ENCODE measurements at places on chromosomes 5 and 9.

DNA sequence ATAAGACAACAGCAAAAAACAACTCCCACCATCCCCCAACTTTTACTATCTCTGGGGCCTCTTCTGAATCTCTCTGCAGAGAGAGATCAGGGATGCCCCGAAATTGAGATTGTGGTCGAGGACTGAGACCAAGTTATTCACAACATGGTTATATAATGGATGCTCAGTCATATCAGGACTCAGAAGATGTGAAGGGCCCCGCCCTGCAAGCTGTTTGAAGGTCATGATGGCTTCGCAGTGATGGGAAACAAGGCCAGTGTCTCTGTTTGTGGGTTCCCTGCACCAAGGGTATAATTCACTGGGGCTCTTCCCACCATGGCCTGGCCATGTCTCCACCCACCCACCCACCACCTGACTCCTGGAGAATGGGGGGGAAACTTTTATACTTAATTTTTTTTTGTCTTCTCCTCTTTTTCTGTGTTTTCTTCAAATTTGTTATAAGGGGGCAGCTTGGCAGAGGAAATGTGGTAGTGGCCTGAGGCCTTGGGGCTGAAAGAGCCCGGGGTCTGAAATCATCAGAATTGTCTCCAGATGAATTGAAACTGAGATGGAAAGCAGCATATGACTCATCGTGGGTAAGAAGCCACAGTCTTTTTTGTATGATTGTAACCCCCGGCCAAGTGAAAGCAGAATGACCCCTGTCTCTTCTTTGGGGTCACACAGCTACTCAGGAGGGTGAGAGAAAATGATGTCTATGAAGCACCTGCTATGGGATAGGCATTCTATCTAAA lies 15.0 kb upstream of the TEX48 start:
- no peak for DNase-seq

DNA sequence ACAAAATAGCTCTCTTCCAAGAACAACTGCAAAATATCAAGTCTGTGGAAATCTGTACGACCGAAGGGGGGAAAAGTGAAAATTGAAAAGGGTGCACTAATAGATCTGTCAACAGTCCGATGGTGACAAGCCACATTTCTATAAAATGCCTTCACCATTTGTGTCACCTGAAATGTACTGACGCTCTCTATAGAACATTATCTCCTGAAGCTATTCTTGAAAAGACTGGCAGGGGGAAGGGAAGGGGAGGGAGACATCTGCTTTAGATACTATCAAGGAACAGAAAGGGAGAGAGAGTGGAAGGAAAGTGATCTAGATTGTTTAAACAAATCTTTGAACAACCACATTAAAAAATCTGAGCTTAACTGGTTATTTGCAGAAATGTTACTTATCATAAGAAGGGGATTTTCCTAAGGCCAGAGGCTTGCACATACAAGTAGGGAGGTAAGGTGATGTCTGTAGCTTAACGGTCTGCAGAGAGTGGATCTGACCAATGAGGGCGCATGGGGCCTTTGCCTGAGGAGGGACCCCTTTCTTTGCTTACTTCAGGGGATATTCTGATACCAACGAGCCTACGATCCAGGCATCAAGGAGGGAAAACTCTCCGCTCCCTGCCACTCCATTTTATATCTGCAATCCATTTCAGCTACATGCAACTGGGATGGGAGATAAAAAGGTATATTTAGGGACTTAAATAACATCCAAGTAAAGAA lies 92.1 kb downstream of the CRB2 start:
- no peak for DNase-seq

GRCh38 chr5:105640328-105640727 lies 2030.4 kb downstream of the EFNA5 start:
- no peak for DNase-seq

DNA sequence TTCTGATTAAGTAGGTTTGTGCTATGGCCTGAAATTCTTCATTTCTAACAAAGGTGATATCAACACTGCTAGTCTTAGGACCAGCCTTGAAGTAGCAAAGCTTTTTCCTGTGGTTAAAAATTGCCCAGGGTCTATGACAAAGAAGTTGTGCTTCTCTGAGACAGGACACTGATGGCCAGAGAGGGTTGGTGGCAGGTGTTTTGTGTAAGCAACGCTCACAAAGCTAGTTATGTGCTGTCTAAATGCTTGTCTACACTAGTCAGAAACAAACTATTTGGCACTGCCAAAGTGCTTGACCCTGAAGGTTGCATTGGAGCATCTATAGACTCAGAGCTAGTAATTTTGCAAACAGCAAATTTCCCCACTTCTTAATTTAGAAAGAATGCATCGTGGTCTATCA lies 44.1 kb upstream of the SELENOP start:
- no peak for DNase-seq

DNA sequence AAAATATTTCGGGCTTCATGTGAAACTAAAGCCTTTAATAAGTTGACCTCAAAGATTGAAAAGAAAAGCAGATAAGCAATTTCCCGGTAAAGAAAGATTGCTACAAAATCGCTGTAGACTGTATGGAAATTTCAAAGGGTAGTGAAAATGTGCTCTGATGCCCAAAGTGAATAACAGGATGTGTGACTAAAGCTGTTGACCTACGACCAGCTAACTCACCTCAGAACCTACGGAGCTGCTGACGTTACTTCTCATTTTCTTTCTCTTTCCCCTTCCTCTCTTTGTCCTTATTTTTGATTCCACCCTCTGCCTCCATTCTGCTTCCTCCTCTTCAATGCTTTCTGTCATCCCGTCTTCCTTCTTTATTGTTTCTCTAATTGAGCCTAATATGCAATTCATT lies 103.2 kb downstream of the PDE4D start:
- no peak for DNase-seq

- DNase-seq: no peak
These were observed 102.0 kb upstream of the CCDC152 start for GRCh38 chr5:42654645-42655044.

- DNase-seq: no peak
These were observed 146.5 kb downstream of the UNC13B start for GRCh38 chr9:35308316-35308715.

DNA sequence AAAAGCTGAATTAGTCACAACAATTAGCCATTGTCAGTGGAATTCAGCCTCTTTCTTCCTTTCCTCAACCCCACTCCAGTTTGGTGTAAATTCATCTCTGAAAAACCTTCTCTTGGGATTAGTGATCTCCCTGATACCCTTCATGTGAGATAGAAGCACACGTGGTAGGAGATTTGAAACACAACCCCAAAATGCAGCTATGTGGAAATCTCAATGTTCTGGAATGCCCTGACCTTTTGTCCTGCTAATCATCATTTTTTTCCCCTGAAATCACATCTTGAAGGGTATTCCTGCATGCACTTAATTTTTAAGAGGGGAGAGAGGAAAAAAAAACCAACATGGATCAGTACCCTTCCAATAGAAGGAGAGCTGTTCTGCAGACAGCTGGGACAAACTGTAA lies 612.6 kb downstream of the EBF1 start:
- DNase-seq: no peak

- DNase-seq: no peak
These were observed 8.1 kb downstream of the UBQLN1 start for GRCh38 chr9:83699615-83700014.

GRCh38 chr5:10653043-10653442 lies 89.2 kb downstream of the ANKRD33B start:
- DNase-seq: no peak

- no peak for DNase-seq
These were observed 22.7 kb upstream of the LIFR start for GRCh38 chr5:38579105-38579504.

GRCh38 chr9:80937645-80938044 lies 751.7 kb downstream of the TLE1 start:
- no peak for DNase-seq

GRCh38 chr5:52759331-52759730 lies 28.4 kb upstream of the ITGA1 start:
- no peak for DNase-seq

GRCh38 chr9:78899006-78899405 lies 602.1 kb downstream of the PSAT1 start:
- no peak for DNase-seq

GRCh38 chr9:124500796-124501611 lies 6.2 kb downstream of the NR5A1 start:
- DNase-seq: no peak

- no peak for DNase-seq
These were observed 926.3 kb upstream of the ARRDC3 start for GRCh38 chr5:92309336-92309991.

DNA sequence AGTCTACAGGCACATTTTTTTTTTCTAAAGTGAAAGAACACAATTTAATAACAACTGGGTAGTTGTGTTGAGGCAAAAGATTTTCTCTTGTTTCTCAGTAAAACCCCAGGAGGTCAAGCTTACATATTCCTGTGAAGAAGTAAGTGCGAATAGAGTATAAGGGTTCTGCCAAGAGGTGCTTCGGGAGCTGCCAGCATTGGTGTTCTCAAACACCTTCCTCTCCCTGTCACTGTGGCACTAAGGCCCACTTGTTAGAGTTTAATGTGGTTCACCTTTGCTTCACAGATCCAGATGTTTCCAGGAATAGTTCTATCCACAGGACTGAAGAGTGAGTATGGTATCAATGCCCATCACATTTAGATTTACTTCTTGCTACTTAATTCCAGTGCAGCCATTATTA lies 91.7 kb upstream of the C6 start:
- no peak for DNase-seq

GRCh38 chr9:23526806-23527205 lies 299.2 kb downstream of the ELAVL2 start:
- no peak for DNase-seq

GRCh38 chr5:110945874-110946436 lies 125.6 kb upstream of the TSLP start:
- DNase-seq: no peak

DNA sequence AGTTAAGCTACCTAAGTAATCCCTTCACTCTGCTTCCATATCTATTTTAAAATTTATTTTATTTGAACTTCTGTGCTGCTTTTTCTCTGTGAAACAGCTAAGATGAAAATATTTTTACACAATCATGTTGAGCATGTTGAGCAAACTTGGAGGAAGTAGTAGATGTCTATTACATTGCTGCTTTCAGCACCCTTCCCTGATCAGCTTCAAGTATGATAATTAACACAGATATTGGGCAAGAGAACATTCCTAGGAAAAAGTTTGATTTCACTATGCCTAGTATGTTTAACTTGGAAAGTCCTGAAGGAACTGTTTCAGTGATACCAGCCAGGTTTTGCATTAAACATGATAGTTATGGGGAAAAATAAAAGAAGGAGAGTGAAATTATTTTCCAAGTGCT lies 283.6 kb downstream of the ELAVL2 start:
- DNase-seq: no peak

DNA sequence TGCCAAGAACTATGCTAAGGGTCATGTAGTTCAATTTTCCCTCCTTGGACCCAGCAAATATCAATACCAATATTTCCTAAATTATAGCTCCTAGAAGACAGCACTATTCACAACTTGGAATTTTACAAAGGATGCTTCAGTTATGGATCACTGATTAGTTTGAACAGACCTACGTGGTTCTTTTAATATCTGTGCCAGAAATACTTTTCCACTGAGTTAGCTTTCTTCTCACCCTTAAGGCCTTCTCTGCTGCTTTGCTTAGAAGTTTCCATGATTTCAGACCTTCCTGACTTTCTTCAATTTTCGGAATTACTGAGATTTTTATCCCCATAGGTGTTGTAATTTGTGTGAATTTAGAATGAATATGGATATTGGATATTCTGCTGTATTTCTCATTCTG lies 380.4 kb downstream of the PSAT1 start:
- DNase-seq: no peak

DNA sequence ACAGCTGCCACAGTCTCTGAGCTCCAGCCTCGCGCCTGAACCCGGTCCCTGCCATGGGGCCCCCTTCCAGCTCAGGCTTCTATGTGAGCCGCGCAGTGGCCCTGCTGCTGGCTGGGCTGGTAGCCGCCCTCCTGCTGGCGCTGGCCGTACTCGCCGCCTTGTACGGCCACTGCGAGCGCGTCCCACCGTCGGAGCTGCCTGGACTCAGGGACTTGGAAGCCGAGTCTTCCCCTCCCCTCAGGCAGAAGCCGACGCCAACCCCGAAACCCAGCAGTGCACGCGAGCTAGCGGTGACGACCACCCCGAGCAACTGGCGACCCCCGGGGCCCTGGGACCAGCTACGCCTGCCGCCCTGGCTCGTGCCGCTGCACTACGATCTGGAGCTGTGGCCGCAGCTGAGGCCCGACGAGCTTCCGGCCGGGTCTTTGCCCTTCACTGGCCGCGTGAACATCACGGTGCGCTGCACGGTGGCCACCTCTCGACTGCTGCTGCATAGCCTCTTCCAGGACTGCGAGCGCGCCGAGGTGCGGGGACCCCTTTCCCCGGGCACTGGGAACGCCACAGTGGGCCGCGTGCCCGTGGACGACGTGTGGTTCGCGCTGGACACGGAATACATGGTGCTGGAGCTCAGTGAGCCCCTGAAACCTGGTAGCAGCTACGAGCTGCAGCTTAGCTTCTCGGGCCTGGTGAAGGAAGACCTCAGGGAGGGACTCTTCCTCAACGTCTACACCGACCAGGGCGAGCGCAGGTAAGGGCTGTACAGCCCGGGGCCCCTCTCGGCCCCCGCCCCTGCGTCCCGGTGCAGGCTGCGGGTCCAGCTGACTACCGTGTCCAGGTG lies 509 bp downstream of the LVRN start:
- DNase-seq: no peak

DNA sequence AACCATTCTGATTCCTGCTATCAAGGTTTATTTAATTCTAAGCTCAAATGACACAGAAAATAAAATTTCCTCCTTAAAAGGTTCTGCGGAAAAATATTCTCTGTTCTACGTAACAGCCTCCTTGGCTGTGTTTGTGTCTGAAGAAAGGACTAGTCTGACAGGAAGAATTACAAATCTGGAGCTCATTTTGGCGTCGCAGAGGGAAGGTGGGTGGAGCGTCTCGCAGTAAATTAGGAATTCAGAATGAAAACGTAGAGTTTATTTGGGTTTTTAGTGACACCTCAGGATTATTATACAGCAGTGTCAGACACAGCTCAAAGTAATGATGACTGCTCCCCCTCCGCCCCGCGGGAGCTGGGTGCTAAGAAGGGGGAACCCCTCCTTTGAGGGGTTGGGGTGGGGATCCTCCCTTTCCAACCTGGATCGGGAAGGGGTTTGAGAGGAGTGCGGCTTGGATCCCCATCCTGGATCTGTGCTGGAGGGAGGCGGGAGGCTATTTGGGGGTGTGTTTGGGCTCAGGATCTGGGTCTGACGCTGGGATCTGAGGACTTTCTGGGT lies 933 bp upstream of the TGFBR1 start:
- DNase-seq: no peak

- no peak for DNase-seq
These were observed 19.0 kb downstream of the GPR107 start for GRCh38 chr9:130072515-130073235.

- no peak for DNase-seq
These were observed 59.6 kb downstream of the ATG10 start for GRCh38 chr5:82031220-82032119.
